ENCODE measurements at places on chromosomes 6 and 20.

DNA sequence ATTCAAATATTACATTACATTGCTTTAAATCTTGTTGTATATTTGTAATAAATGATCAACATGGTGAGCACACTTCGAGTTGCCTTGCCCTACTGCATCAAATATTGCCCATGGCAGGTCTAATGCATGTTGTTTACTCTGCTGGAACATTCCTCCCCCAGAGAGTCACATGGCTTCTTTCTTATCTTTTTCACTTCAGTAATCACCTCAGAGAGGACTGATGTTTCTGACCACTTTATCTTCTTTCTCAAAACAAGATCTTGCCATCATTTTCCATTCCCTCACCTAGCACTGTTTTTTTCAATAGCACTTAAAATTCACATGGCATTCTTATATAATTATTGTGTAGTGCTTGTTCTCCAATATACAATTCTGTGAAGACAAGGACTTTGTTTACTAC is 243.5 kb upstream of the THEMIS start:
- no peak for DNase-seq

GRCh38 chr6:153942361-153942760 is 96.7 kb upstream of the OPRM1 start:
- no peak for DNase-seq

DNA sequence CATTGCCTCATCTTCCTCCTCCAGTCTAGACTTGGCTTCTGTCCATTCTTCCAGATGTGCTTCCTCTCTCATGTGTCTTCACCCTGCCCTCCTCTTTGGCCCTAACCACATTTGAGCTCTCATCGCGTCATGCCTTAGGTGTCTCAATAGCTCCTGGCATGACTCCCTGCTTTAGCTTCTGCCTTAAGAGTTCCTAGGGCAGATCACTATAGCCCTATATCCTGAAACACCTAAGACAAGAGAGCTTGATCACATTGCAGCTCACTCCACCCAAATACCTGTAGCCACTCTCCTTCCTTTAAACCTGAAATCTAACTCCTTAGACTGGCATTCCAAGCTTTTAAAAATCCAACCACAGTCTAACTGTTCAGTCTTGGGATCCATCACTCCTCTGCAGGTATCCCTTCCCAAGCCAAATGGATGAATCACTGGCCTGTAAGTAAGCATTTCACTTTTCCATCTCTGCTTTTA is 69.0 kb upstream of the STXBP5 start:
- DNase-seq = no peak

DNA sequence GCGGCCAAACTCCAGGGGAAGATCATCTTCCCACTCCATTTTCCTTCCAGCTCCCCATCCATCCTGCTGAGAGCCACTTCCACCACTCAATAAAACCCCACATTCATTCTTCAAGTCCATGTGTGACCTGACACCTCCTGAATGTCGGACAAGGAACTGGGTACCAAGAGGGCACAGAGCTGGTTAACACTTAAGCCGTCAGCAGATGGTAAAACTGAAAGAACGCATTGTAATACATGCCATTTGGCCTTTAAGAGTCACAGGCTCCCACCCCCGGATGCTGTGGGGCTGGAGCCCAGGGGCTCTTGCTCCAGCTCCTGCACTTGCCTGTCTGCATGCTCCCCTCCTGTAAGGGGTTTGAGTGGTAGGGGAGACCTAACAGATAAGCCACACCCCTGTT is 753.9 kb downstream of the COL12A1 start:
- no peak for DNase-seq
